ENCODE measurements at places on chromosomes 4 and X. TPM values are rescaled to one million over a fixed set of nuclear protein-coding genes. Genes with fewer than 3 reads are reported as not detected.

DNA sequence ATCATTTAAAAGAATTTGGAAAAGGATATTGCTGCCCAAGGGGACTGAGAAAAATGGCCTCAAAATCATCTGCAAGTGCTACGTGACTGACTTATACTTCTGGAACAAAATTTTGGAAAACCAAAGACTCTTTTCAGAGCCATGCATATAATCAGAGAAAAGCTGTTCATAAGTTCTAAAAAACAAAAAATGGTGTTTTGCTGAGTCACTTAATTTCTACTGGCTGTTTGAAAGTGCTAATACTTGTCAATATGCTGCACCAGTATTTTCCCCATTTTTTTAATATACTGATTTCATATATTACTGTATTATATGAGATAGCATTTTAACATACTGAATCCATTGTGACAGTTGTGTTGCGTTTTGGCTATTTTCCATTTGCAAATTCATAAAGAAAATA lies 61.5 kb upstream of the ZMAT1 start:
- H3K27me3 ChIP-seq, result no peaks in the 10 kb centered on the region
- no peaks in the 10 kb centered on the region for H3K4me1 ChIP-seq
- no peak overlapping the region for H3K27ac ChIP-seq
- no peaks in the 10 kb centered on the region for H3K36me3 ChIP-seq
- no peak for DNase-seq

- no peaks in the 10 kb centered on the region for H3K36me3 ChIP-seq
- no peak overlapping the region for H3K4me3 ChIP-seq
- peak; percentile 54 for DNase-seq
- no peaks in the 10 kb centered on the region for H3K4me1 ChIP-seq
- no peak overlapping the region for H3K27ac ChIP-seq
- peaks cover 9% of the 10 kb centered on the region for H3K27me3 ChIP-seq
Measured at GRCh38 chrX:135477576-135477975, 42.9 kb upstream of the INTS6L start.

DNA sequence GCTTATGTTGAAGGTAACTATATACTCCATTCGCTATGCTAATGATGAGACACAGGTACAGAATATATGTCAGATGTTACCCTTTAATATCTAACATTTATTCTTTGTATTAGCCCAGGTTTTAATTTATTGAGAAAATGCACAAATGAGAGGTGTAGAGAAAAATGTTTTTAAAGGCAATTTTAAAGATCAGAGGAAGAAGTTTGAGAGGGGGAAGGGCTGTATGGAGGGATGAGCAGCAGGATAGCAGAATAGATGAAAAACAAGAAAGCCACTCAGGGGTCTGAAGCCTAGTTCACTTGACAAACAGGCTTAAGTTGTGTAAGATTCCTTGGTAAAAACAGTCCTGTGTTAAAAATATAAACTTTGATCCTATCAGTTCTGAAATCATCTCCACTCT lies 3.7 kb downstream of the MAB21L2 start:
- H3K27me3 ChIP-seq, result peaks cover 56% of the 10 kb centered on the region
- peaks cover 2% of the 10 kb centered on the region for H3K36me3 ChIP-seq
- H3K27ac ChIP-seq, result peak overlapping the region; percentile 74

Gene GABRB1
- total RNA-seq, result not detected
